ENCODE measurements at places on chromosomes 2 and 18.

GRCh38 chr2:54879032-54879431 lies 155.6 kb downstream of the EML6 start:
- no peak for DNase-seq

- DNase-seq, result no peak
These were observed 12.0 kb downstream of the SLC30A3 start for GRCh38 chr2:27250652-27251379.

DNA sequence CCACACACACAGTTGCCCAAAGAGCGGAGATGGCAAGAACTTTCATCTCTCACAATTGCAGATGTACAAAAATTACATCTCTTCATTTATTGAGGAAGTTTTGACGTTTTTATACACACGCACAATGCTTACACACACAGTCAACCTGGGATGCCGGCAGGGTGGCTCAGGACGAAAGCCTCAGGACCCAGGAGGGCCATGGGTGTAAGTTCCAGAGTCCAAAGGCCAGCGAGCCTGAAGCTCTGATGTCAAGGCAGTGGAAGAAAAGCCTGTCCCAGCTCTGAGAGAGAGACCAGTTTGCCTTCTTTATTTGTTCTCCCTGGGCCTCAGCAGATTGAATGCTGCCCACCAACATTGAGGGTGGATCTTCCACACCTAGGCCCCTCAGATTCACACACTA lies 10.1 kb downstream of the AMER3 start:
- no peak for DNase-seq

DNA sequence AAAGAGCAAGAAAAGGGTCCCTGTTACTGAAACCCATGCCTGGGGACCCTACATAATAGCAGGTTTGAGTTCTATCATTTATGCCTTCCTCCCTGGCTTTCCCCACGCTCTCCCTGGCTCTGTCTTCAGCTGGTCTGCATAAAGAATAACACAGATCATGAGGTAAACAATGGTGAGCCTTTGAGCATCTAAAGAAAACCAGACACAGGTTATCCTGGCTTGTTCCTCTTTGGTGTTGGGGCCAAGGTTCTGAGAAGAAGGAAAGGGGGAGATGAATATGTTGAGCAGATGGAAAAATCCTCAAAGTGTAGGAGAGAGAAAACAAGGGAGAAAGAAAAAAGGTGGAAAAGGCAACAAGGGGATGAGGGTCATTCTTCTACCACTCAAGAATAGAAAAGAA lies 127.3 kb downstream of the CABYR start:
- DNase-seq, result no peak

- no peak for DNase-seq
These were observed 11.6 kb downstream of the TMX3 start for GRCh38 chr18:68703326-68703725.

DNA sequence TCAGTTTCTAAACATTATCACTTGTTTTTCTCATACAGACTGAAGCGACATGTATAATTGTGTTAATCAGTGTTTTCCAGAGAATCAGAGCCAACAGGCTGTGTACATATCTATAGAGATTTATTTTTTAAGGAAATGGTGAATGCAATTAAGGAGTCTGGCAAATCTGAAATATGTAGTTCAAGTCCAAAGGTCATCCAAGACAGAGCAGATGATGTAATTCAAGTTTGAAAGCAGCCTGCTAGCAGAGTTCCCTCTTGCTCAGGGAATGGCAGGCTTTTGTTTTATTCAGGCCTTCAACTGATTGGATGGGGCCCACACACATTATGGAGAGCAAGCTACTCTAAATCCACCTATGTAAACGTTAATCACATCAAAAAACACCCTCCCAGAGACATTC lies 282.6 kb downstream of the CBLN2 start:
- no peak for DNase-seq

DNA sequence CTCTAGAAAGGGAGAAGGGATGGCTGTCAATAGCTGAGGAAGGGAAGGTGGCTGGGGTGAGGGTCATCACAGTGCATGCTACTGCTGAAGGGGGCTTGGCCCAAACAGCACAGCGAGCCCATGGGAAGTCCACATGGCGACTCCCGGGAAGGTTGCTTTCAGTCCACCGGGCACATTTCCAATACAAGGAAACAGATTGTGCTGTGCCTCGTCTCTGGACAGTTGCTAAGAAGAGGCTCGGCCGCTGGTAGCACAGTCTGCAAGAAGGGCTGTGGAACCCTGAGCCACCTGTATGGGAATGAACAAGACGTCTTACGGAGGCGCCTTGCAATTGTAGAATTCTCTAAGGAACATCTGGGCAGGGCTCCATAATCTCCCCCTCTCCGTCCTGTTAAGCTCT lies 123.1 kb downstream of the CELF4 start:
- no peak for DNase-seq

GRCh38 chr2:209917154-209917771 lies 85.2 kb upstream of the RPE start:
- no peak for DNase-seq

DNA sequence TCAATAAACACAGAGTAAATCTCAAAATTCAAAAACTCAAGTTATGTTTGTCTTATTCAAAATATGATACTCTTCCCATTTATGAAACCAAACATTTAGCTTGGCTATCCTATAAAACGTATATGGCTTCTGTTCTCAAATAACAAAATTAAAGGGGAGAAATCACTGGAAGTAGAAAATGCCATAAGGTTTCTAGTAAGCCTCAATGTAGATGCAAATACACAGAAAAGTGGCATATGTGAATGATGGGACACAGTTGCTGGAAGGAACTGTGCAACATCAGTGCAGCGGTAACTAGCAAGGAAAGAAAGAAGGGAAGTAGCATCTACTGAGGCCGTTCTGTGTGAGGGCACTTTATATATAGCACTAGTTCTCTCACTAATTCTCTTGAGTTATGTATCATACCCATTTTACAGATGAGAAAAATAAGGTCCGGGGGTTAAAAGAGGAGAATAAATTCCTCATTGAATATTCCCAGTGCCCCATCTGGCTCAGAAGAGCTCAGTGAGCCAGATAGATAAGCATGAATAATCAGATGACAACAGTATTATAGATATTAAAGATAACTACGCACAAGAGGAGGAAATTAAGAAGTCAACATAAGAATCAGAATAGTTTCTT lies 27.2 kb downstream of the NBAS start:
- no peak for DNase-seq

DNA sequence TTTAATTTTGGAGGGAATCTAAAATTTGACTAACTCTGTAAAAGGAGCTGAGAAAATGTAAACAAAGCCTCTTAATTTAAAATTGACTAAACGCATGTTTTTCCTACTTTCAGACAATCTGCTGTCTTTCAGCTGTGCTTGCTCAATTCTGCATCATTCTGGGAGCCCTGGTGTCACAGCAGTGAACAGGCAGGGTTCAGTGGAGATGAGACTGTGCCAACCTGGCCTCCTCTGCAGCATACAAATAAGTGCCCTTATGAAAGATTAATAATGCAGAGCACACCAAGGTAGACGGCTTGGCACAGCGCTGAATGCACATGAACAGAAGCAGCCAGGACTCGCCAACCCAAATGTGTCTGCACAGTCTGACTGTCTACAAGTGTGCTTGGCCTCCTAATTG lies 222.0 kb upstream of the CHAC2 start:
- no peak for DNase-seq

Measured in M059J (cell line).